A375 (cell line): ENCODE measurements at places on chromosomes 5 and 9. TPM values are rescaled to one million over a fixed set of nuclear protein-coding genes. Genes with fewer than 3 reads are reported as not detected.

Gene CER1
- total RNA-seq = not detected in 2 replicates

Gene SLC2A8
- total RNA-seq = not detected in 2 replicates

Gene OR1J2
- 0.49 TPM in 1 of 2 replicates, not detected in the other for total RNA-seq

Gene ENTREP1
- 0.13 and 0.26 TPM in 2 replicates for total RNA-seq

Gene MAMDC4
- total RNA-seq = 3.6 TPM in 2 replicates

Gene AK6
- 44.2 and 79.7 TPM in 2 replicates for total RNA-seq

Gene ANKRD18B
- 3.8 and 7.8 TPM in 2 replicates for total RNA-seq

Gene DRD1
- not detected in 2 replicates for total RNA-seq

Gene UCK1
- total RNA-seq = 48.5 and 59.1 TPM in 2 replicates

Gene FANCG
- 47.9 and 62.3 TPM in 2 replicates for total RNA-seq

Gene CCDC183
- 0.13 TPM in 1 of 2 replicates, not detected in the other for total RNA-seq

Gene CLTA
- total RNA-seq = 447 and 450 TPM in 2 replicates

Gene PLPP1
- total RNA-seq = 12.0 and 19.8 TPM in 2 replicates

Gene CAMK4
- total RNA-seq = 67.3 and 74.3 TPM in 2 replicates

Gene OR1Q1
- total RNA-seq = not detected in 2 replicates

Gene ARID3C
- total RNA-seq = 0.11 TPM in 1 of 2 replicates, not detected in the other

Gene SPINK4
- not detected in 2 replicates for total RNA-seq

Gene C9orf50
- total RNA-seq = 0.34 and 0.56 TPM in 2 replicates

Gene NPR3
- total RNA-seq = 0.40 TPM in 1 of 2 replicates, not detected in the other

Gene IFNA14
- not detected in 2 replicates for total RNA-seq

Gene GFI1B
- not detected in 2 replicates for total RNA-seq

Gene BHMT2
- not detected in 2 replicates for total RNA-seq

Gene CBY3
- not detected in 2 replicates for total RNA-seq

Gene PIK3R1
- total RNA-seq = 5.8 and 11.7 TPM in 2 replicates

Gene ABCA1
- total RNA-seq = 6.5 and 8.4 TPM in 2 replicates

Gene IFNA13
- not detected in 2 replicates for total RNA-seq

Gene PCDHB14
- total RNA-seq = 1.8 and 2.9 TPM in 2 replicates

Gene TIMD4
- total RNA-seq = not detected in 2 replicates

Gene TMEM174
- total RNA-seq = not detected in 2 replicates

Gene CDK9
- 43.5 and 49.8 TPM in 2 replicates for total RNA-seq

Gene TMEM215
- total RNA-seq = not detected in 2 replicates

Gene C5orf58
- 0.58 and 6.4 TPM in 2 replicates for total RNA-seq

Gene SAPCD2
- total RNA-seq = 26.8 and 28.7 TPM in 2 replicates

Gene PTCD2
- 13.2 and 14.2 TPM in 2 replicates for total RNA-seq

Gene CEL
- total RNA-seq = 0.19 TPM in 1 of 2 replicates, not detected in the other

Gene DNAJC18
- 3.9 and 4.4 TPM in 2 replicates for total RNA-seq

Gene PCDHA11
- 1.9 and 4.9 TPM in 2 replicates for total RNA-seq

Gene TRAF1
- total RNA-seq = 7.8 and 7.9 TPM in 2 replicates

Gene TUSC1
- total RNA-seq = 20.5 and 24.5 TPM in 2 replicates

Gene ZFP2
- 0.05 TPM in 1 of 2 replicates, not detected in the other for total RNA-seq

Gene TARS1
- total RNA-seq = 351 and 419 TPM in 2 replicates

Gene PRUNE2
- 0.16 and 0.38 TPM in 2 replicates for total RNA-seq

Gene PDE6A
- 0.11 and 0.49 TPM in 2 replicates for total RNA-seq

Gene CCIN
- total RNA-seq = not detected in 2 replicates

Gene MRPS27
- 84.8 and 98.9 TPM in 2 replicates for total RNA-seq

Gene CCDC152
- total RNA-seq = 0.23 and 0.27 TPM in 2 replicates

Gene GABRG2
- 0.32 and 0.53 TPM in 2 replicates for total RNA-seq

Gene FKBP15
- total RNA-seq = 16.3 and 19.4 TPM in 2 replicates

Gene PCSK1
- total RNA-seq = 9.8 and 14.1 TPM in 2 replicates

Gene SIT1
- total RNA-seq = not detected in 2 replicates

Gene TMOD1
- total RNA-seq = 0.04 TPM in 1 of 2 replicates, not detected in the other

Gene ADRB2
- total RNA-seq = 11.4 and 17.7 TPM in 2 replicates

Gene SPINK5
- not detected in 2 replicates for total RNA-seq

Gene HNRNPH1
- 698 and 794 TPM in 2 replicates for total RNA-seq

Gene SLC34A1
- total RNA-seq = 0.34 and 0.61 TPM in 2 replicates

Gene MZB1
- total RNA-seq = 1.4 TPM in 1 of 2 replicates, not detected in the other

Gene TRIM36
- 6.3 and 8.8 TPM in 2 replicates for total RNA-seq

Gene FXN
- total RNA-seq = 2.3 and 3.1 TPM in 2 replicates

Gene HTR4
- not detected in 2 replicates for total RNA-seq
